ENCODE measurements at places on chromosomes 7 and 10. TPM values are rescaled to one million over a fixed set of nuclear protein-coding genes. Genes with fewer than 3 reads are reported as not detected.
A peak's percentile ranks its signal among the peaks of the same experiment; 100 is the strongest.

- H3K27ac ChIP-seq = no peak overlapping the region
- H3K4me1 ChIP-seq = no peaks in the 10 kb centered on the region
- H3K4me3 ChIP-seq = no peak overlapping the region
- no peak for DNase-seq
- no peaks in the 10 kb centered on the region for H3K27me3 ChIP-seq
Observed at GRCh38 chr10:116287906-116288501, 15.0 kb upstream of the GFRA1 start.

GDF2 gene
- polyA plus RNA-seq = not detected

RASA4 gene
- 30.1 TPM for polyA plus RNA-seq

DNA sequence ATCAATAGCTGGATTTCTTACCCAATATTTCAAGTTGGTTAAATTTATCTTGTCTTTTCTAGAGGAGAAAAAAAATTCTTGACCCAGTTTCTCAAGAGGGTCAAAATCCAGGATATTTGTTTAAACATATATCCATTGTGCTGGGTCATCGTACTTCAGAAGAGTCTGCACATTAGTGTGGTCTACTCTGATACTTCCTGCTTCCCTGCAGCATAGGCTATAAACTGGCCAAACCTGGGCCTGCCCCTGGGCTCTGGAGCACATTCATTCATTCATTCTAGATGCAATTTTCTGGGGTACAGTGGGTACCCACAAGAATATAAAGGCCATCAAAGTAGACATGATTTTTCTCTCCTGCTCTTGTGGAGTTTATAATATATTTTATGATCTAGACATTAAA is 142.1 kb upstream of the WNT16 start:
- H3K27ac ChIP-seq = no peak overlapping the region
- no peak overlapping the region for H3K4me3 ChIP-seq
- no peak for DNase-seq
- H3K36me3 ChIP-seq = no peaks in the 10 kb centered on the region
- no peaks in the 10 kb centered on the region for H3K27me3 ChIP-seq

- no peak overlapping the region for H3K4me3 ChIP-seq
- H3K27me3 ChIP-seq = no peaks in the 10 kb centered on the region
- DNase-seq = peak; percentile 24
- H3K27ac ChIP-seq = peak overlapping the region; percentile 43
- H3K4me1 ChIP-seq = peaks cover 12% of the 10 kb centered on the region
Observed at GRCh38 chr7:76364198-76364584, 5.4 kb upstream of the YWHAG start.

SFXN4 gene
- polyA plus RNA-seq = 39.1 TPM

Measured in large intestine (tissue), 12 donors.